ENCODE measurements at places on chromosomes 12 and 14.

GRCh38 chr12:91918431-91918830, 227.2 kb downstream of the BTG1 start:
- no peak for DNase-seq

DNA sequence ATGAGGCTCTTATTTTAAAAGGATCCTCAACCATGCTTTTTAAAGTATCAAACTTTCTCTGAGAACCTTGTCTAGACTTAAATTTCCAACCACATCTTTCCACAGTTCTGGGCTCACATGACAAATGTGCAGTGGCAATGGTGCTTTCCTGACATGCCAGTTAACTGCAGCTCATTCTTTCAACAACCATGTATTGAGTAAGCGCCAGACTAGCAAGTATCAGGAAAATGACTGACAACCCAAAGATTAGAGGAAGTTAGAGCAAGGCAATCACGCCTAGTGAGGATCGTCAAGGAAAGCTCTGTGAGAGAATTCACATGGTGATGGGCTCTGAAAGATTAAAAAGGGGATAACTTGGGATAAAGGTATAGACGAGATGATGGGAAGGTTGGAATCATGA, 35.8 kb downstream of the FLVCR2 start:
- DNase-seq, result no peak

DNA sequence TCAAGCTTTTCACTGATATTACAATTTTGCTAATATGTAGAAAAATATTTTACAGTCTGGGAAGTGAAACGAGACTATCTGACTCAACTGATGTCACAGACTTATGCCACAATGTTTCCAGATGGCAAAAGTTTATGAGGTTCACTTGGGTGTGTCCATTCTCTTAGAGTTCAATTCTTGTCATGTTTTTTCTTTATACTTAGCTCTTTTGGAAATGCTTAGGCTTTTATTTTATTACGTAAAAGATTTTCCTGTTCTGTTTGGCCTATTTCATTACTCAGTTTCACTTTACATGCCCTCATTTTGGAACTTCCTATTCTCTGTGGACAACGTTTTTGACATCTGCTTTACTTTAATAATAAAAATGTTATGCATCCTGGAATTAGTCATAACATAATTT, 2.1 kb upstream of the PDZRN4 start:
- DNase-seq, result no peak

GRCh38 chr12:92224685-92225331, 79.2 kb upstream of the BTG1 start:
- peak; percentile 58 for DNase-seq

- no peak for DNase-seq
Observed at GRCh38 chr12:6346235-6346832, 4.5 kb upstream of the TNFRSF1A start.

DNA sequence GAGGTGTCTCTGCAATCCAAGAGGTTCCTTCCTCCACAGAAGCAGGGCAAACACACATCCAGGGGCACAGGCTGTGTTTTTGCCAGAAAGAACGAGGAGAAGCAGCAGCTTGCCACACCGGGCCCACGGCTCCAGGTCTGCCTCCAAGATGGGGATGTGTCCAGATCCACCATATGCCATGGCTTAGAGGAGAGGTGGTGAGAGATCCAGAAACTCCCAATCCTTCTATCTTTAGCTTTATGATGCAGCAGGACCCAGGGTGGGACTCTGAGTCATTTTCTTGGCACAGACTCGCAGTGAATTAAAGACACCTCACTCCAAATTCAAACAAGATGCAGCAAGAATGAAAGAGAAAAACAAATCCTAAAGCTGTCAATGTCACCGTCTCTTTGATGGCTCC, 481.4 kb upstream of the TMEM132C start:
- DNase-seq, result peak; percentile 76

DNA sequence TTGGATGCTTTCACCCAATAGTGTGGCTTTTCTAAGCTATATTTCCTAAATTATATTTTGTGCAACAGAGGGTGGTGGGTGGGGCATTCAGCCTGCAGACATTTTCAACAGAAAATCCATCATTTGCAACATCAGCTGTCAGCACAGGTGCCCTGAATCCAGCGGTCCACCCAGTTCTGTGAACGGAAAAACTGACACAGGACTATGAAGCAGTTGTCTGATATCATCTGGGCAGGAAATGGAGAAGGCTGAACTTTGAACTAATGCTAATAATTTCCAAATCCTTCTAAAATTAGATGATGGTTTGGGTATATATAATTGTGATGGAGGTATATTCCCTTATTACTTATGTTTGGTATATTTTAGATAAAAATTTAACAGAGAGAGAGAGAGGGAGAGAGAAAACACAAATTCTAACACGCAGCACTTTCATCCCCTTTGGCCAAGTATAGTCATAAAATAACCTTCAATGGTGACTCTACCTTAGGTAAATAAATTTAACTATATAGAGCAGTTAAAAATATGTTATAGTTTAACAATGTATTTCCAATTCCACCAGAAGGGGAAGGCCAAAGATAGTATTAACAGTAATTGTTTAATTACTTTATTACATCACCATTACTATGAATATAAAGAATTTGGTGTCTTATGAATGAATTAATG, 58.3 kb upstream of the PTPRB start:
- DNase-seq, result no peak

- no peak for DNase-seq
Observed at GRCh38 chr12:52517005-52517835, 3.0 kb downstream of the KRT5 start.

- DNase-seq, result no peak
Observed at GRCh38 chr12:71240946-71241345, 83.1 kb upstream of the TSPAN8 start.

GRCh38 chr12:39188689-39189088, 254.2 kb downstream of the KIF21A start:
- no peak for DNase-seq

- no peak for DNase-seq
Observed at GRCh38 chr14:105286759-105287144, 14.0 kb downstream of the BRF1 start.

DNA sequence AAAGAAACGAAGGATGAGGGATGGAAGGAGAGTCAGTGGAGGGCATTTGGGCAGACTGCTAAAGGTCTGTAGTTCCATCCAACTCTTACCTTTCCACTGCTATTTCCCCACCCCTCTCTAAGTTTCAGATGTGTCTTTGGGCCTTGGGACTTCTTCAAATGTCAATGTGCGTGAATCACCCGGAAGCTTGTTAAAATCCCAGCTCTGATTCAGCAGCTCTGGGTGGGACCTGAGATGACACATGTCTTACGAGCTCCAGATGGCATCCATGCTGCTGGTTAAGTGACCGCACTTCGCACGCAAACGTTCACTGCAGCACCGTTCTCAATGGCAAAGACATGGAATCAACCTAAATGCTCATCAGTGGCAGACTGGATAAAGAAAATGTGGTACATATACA, 309.9 kb downstream of the VRK1 start:
- DNase-seq, result no peak

DNA sequence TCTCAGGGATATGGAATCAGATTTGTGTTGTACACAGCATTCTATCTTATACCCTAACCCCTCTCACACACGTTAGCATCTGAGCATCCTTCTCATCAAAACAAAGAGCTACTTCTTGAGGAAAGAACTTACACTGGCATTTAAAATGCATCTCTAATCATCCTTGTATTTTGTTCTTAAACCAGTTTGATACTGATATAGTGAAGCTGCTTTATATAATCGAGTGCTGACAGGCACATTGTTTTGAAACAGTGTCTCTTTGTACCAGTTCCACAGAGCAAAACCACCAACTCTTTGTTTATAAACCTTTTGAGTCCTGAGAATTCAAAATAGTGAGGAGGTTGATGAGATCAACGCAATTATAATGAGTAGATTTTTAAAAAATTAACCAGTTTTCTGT, 8.8 kb downstream of the GPR33 start:
- DNase-seq, result no peak

- peak; percentile 44 for DNase-seq
Observed at GRCh38 chr12:10717410-10717809, 5.7 kb downstream of the YBX3 start.

DNA sequence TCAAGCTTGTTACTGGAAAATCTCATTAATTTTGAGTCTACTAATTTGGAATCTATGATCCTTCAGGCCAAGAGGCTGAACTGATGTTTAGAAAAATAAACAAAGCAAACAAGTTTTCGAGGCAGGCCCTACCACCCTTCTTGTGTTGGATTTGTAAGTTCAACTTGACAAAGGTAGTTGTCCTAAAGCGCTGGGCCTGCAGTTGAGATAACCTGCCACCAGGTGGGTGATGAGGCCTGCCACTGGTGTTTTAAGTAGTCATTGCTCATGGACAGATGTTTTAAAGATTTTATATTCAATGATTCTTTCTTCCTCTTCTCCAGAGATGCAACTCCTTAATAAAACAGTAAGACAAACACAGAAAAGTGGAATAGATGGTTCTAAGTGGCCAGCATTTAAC, 19.4 kb downstream of the ACVRL1 start:
- no peak for DNase-seq

GRCh38 chr12:29929295-29929694, 145.6 kb upstream of the TMTC1 start:
- no peak for DNase-seq

DNA sequence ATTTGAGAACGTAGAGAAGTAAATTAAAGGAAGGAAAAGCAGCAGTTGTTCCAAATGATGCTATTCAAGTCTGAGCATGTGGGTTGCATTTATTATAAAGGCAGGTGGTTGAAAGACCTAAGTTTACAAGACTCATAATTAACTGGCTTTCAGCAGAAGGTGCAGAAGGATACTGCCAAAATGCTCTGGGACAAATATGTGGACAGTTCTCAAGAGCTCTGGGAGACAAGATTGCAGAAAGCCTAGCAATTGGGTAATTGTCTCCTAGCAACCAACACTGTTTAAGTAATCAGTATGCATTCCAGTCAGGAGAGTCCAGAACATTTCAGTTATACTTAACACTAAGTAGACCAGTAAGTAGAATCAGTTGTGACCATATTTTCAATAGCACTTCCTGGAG, 131.5 kb downstream of the GPR135 start:
- peak; percentile 91 for DNase-seq

- no peak for DNase-seq
Observed at GRCh38 chr12:70194076-70194475, 49.2 kb upstream of the CNOT2 start.

All from astrocyte of the spinal cord (primary cell).